Natural killer cell (primary cell): ENCODE measurements at places on chromosomes 4 and X. TPM values are rescaled to one million over a fixed set of nuclear protein-coding genes. Genes with fewer than 3 reads are reported as not detected.

DNA sequence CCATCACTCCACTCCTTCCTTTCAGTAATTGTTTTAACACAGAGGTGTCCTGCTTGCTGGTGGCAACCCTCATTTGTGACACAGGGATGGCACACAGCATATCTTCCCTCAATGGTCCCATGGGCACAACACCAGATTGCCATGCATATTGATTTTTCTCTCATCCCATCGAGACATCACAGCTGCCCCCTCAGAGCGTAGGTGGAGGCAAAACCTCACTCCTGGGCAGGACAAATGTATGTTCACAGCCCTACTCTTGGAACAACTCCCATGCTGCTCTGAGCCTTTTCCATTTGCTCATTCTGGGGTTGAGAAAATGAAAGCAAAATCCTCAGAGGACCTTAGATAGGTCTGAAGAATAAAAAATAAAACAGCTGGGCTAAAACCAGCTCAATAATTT, 172.2 kb downstream of the GABRB1 start:
- no peak for DNase-seq

- DNase-seq: no peak
Measured at GRCh38 chr4:137082061-137082460, 450.2 kb downstream of the PCDH18 start.

DNA sequence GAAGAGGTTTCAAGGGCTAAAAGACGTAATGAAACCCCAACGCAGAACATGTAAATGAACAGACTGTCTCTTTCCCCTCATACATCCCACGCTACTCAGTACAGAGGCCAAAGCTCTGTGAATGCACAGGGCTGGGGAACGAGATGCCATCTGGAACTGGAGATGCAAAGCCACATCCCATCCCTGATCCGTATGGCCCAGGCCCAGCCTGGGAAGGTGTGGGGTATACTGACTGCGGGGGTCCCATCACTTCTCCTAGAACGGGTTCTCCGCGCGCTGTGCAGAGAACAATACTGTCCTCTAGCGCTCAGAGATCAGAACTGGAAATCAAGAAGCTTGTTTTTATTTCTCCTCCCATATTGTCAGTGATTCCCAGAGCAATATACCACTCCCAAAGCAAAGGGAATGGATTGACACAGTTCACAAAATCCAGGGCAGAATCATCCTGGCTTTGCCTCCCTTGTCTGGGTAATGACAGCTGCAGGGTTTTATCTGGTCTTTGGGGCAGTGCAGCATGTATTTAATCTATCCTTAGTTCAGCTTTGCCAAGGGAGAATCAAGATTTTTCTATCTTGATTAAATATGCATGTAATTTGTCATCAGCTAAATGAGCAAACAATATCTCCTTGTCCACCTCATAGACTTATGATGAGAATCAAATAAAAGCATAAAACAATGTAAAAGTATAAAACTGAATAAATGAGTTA, 47.3 kb upstream of the TLR3 start:
- DNase-seq: no peak

- DNase-seq: no peak
Measured at GRCh38 chrX:109943092-109943739, 59.7 kb upstream of the TMEM164 start.

DNA sequence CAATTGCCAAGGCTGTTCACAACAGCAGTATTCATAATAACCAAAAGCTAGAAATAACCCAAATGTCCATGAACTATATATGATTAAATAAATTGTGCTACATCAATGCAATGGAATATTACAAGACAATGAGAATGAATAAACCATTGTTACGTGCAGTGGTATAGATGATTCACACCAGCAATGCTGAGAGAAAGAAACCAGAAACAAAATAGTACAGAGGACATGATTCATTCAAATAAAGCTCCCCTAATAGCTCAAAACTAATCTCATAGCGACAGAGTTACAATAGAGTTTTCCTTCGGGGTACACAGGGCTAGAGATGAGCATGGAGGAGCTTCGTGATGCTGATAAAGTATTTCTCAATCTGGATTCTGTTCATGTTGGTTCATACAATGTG, 148.1 kb upstream of the SPANXN1 start:
- DNase-seq: no peak

DNA sequence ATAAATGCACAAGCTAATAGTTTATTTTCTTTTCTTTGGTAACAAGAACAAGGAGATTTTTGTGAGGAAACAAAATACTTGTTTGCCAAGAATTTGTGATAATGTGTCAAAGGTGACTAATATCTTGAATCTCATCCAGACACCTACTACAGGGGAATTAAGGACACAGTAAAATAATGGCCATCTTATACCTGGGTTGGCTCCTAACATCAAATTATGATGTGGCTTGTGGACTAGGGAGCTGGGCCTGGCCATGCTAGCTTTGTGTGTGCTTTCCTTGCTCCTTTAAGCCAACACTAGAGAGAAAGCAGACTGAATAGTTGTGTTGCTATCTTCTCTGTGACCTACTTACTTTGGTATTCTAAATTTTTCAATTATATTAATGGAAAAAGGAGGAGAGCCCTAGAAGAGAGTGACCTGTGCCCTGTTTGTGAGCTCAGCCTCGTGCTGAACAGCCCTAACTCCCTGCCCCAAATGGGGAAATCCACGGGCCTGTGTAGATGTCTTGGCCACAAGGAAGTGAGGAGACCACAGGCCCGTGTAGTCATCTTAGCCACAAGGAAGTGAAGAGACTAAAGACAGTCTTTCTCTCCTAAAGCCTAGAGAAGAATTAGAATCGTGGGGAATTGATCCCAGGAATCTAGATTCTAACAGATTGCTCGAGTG, 23.3 kb downstream of the ARHGAP24 start:
- DNase-seq: no peak

DNA sequence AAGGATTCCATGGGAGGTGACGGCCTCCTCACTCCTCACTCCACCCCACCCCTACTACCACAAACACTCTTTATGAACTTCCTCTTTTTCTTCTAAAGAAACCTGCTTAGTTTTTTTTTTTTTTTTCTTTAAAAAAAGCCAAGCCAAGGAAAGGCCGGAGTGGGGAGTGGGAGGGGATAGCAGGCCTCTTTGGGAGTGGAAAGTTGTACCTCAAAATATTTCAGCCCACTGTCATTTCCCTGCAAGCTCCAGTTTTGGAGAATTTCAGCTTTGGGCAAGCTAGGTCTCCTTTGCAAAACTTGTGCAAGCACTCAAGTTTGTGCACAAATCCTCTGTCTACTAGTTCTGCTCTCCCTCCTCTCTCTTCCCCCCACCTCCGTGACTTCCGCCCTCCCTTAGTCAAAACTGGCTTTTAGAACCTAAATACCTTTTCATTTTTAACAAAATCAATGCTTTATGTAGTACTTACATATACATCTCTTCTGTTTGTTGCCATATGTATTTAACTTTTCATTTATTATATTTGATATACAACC, 512 bp upstream of the ANTXR2 start:
- peak; percentile 62 for DNase-seq

DNA sequence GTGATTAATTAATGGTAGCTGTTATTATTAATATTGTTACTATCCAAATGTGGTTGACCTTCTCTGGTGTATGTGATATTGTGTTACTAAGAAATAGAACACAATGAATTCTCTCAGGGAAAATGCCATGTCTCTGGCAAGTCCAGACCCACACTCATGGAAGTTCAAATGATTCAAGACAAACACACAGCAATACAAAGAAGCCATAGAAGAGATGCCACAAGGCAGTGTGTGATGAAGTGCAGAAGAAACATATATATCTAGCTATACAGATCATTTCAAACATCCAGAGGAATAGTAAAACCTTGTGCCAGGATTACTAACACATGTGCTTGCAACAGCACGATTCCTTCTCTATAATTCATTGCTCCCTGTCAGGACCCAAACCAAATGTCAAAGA, 93.1 kb upstream of the SOD3 start:
- DNase-seq: no peak

DNA sequence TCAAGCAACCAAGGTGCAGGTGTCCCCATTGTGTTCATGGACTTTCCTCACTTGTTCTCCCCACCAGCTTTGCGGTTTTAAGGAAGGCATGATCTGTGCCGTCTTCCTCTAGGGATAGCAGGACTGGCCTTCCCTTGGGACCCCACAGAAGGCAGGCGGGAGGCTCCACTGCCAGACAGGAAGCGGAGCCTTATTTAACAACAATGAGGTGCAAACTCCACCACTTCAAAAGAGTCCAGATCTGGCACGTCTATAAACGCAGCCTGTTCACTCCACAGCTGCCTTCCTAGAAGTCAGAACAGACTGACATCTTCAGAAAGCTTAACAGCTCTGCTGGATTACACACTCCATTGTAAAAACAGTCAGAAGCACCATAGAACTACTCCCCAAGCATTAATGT, 1.7 kb upstream of the GPR143 start:
- no peak for DNase-seq

DNA sequence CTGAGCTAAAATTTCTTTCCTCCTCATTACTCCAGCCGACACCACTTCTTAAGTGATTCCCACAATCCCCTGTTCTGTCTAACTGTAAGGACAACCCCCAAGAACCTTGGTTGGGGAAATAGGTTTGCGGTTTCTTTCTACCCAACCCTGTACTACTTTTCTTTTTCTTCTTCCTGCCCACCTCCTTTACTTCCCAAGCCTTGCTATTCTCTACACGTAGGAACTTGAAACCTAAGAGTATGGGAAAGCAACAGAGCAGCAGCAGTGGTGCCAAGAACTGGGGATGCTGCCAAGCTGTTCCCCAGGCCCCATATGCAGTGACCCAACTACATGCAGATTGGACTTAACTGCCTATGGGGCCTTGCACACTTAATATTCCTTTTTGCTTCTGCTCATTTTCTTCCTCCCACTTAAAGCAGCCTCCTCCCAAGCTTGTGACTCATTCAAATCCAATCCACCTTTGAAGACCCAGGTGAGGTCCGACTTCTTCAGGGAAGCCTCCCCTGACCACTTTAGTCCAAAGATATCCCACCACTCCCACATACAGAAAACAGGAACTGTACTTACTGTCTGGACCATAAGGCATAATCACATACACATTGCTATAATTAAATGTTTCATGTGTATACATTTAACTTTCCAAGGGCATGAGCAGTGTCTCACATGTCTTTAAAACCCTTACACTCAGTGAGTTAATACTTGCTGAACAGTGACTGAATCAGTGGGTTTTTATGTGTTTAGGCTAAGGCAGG, 1.7 kb downstream of the FAM120C start:
- no peak for DNase-seq

- DNase-seq: no peak
Measured at GRCh38 chr4:160375772-160376452, 1273.0 kb downstream of the RAPGEF2 start.

- no peak for DNase-seq
Measured at GRCh38 chrX:39262641-39263040, 461.4 kb downstream of the MID1IP1 start.

DNA sequence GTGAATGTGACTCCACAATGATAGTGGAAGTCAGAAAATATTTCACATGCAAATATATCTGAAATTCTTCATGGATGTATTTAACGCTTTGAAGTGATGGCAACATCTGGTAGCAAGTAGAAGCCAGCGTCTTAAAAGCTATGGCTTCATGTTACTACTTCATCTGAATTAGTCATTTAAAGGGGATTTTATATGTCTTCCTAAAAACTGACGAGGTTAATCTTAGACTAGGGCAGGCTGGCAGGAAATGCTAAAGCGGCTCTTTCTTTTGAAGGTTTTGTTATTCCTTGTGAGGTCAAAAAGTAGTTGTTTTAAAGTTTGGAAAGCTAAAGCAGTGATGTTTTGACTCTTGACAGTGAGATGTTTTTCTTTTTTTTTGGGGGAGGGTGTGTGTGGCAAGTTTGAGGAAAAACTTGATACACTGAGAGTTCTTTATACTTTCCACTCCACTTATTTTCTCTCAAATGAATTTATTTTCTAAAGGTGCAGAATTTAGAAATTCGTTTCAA, 22.6 kb downstream of the PLS3 start:
- DNase-seq: no peak

GRCh38 chr4:152265149-152265621, 270.7 kb downstream of the FBXW7 start:
- no peak for DNase-seq

DNA sequence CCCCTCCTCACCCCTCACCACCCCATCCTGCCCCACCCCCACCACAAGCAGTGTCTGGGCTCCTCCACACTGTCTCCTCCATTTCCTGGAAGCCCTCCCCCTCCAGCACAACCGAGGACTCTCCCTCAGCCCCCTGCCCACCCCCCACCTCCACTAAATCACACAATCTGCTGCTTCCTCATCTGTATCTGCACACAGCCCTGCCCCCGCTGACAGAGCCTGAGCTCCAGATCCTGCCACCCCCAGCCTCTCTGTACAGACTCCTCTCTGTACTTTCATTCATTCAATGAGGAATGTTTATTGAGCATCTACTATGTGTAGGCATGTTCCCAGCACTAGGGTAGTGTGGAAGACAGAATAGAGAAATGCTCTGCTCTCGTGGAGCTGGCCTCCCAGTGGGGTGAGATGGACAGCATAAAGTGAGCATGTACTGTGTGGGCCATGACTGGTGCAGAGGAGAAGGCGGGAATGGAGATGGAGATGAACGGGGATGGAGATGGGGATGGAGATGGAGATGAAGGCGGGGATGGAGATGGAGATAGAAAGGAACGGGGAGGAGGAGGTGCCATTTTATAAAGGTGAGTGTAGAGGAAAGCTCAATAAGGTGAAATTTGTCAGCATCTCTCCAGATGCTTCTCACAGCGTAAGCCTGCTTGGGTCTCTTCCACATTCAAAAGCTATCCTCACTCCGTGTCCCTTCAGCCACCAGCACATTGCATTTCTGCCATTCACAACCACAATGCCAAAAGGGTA, 2.5 kb upstream of the PPP2R2C start:
- no peak for DNase-seq

Gene FAM149A
- not detected for total RNA-seq

Gene SCRG1
- not detected for total RNA-seq

Gene FAM47A
- not detected for total RNA-seq

Gene UGT8
- 0.16 TPM for total RNA-seq

Gene TCEAL6
- not detected for total RNA-seq

Gene GIMD1
- not detected for total RNA-seq

Gene GLRA3
- not detected for total RNA-seq

Gene ARHGAP36
- not detected for total RNA-seq

Gene RCHY1
- total RNA-seq: 52.4 TPM
